ENCODE measurements at places on chromosomes 5 and 9.

GRCh38 chr5:61906820-61907219 lies 399.2 kb upstream of the KIF2A start:
- no peak for DNase-seq

DNA sequence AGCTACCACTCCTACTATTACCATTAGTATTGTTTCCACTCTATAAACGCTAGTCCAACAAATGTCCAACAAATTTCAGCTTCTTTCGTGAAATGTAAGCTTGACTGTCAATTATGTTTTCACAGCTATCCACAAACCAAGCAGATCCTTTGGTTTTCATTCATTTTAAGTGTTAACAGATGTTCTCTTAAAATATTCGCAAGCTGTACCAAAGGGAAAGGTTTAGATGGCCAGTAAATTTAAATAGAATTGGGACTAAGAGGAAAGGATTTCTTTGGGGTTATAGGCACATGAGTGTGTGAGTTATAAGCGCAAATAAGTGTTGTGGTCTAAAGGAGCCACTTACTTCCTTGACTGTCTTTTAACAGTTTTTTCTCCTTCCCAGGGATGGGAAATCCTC lies 136.8 kb upstream of the ADRA1B start:
- DNase-seq: no peak

- no peak for DNase-seq
Measured at GRCh38 chr5:148815086-148815485, 11.3 kb upstream of the ADRB2 start.

DNA sequence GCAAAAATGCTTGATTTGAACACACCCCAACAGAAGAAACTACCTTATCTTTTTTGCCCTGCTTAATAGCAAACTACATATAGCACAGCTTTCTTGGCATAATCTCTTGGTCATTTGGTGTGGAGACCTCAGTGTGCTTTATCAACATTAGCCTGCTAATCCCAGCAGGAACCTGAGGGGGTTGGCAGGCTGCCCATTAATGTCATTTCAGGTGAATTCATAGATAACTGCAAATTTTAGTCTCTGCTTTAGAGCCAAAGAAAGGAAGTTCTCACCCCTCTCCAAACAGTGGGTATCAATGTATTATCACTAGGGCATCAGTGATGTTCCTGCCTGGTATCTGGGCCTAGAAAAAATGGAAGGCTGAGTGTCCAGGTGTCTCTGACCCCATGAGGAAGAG lies 489.0 kb downstream of the NTRK2 start:
- DNase-seq: no peak

GRCh38 chr9:35254237-35254636 lies 92.4 kb downstream of the UNC13B start:
- no peak for DNase-seq

DNA sequence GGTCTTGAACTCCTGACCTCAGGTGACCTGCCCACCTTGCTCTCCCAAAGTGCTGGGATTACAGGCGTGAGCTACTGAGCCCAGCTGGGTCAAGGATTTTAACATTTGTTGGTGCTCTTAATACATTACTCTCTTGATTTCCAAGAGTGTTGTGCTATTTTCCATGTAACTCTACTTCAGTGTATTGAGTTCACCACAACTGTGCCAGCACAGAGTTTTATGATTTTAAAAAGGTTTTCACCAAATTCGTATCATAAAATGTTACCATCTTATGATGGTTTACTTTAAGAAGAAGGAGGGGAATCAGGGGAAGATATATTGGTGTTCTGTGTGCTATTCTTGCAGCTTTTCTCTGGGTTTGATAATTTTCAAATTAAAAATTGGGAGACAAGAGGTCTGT lies 6.6 kb upstream of the ADGRD2 start:
- no peak for DNase-seq

- DNase-seq: no peak
Measured at GRCh38 chr9:134322781-134323241, 3.4 kb upstream of the RXRA start.

DNA sequence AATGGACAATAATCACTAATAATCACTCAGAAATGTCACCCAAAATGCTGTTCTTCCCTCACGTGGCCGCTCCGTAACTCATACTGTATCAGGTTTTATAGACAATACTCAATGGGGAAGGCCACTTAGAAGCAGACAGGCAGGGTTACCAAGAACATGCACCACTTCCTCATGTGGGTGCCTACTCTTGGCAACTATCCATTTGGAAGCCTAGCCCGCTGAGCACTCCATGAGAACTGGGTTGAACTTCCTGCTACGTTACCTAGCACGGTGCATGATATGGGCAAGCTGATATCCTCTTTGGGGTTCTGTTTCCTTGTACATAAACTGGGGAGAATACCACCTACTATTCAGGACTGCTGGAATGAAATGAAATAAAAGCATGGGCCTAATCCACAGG lies 14.3 kb downstream of the DAP start:
- no peak for DNase-seq

DNA sequence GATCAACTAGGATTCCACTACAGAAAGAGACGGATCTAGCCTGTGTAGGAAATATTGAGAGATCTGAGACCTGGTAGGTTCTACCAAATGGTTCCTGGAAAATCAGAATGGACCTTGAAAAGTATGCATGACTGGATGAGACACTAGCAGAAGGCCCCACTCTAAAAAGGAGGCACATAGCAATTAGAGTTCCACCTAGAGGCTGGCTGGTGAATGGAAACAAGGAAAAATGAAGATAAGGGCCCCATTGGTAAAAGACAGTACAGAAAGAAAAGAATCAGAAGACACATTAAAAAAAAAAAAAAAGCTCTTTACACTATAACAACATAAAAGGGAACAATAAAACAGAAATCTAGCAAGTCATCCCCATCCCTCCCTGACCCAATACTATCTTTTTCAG lies 518.5 kb downstream of the NR2F1-AS1 start:
- DNase-seq: no peak

DNA sequence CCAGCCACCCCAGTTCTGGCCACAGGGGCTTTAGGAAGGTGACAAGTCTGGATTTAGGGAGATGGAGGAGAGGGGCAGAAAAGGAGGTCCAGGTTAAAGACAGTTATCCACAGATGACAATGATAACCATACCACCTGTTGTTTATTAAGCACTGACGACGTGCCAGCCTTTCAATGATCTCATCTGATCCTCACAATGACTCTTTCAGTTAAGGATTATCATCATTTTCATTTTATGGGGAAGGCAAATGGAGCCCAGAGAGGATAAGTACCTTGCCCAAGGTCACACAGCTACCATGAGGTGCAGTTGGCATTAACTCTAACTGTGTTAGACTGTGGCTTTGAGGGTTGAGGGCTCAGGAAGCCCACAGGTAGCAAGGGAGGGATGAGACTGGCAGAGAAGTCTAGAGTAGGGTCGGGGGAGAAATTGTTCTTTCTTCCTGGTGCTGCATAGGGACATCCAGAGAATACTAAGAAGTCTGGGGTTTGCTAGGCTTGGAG lies 21.5 kb upstream of the JADE2 start:
- no peak for DNase-seq

- no peak for DNase-seq
Measured at GRCh38 chr9:73210886-73211666, 59.4 kb downstream of the ANXA1 start.

DNA sequence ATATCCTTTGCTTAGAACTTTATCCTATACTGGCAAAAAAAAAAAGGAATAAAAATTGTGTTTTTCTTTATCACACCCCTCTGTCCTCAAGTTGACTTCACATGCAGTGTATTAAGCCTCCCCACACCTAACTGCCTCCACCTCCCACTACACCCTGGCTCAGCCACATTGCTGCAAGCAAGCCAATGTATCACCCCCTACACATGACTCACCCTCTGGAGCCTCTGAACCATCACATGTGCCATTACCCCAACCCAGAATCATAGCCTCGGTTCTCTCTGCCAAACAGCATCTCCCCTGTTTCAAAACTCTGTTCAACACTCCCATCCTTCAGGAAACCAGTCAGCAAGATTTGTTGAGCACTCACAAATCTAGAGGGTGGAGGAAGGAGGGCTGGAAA lies 209.0 kb downstream of the CWC27 start:
- no peak for DNase-seq

DNA sequence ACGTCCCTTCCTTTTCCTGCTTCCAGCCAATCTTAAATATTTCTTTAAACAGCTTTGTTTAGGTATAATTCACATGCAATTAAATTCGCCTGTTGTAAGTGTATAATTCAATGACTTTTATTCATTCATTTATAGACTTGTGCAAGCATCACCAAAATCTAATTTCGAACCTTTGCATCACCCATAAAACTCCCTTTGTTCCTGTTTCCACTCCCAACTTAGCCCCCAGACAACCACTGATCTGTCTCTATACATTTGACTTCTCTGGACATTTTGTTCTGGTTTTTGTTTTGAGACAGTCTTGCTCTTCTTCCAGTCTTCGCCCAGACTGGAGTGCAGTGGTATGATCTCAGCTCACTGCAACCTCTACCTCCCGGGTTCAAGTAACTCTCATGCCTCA lies 71.5 kb downstream of the NR6A1 start:
- no peak for DNase-seq

DNA sequence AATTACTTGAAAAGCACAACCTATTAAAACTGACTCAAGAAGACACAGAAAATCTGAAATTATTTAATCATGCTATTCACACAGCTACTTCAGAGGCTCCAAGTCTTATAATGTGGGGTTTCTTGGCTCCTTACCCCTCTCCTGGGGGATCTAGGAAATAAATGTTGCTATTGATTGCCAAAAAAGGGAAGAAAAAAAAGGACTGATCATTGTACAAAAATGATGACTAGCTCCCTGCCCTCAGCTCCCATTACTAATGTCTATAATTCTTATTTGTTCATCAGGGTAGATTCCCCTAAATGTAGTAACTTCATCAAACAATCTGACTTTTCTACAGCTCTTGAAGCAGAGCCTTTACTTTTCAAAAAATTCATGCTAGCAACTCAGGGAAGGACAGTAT lies 3.3 kb upstream of the SMC5 start:
- DNase-seq: no peak

DNA sequence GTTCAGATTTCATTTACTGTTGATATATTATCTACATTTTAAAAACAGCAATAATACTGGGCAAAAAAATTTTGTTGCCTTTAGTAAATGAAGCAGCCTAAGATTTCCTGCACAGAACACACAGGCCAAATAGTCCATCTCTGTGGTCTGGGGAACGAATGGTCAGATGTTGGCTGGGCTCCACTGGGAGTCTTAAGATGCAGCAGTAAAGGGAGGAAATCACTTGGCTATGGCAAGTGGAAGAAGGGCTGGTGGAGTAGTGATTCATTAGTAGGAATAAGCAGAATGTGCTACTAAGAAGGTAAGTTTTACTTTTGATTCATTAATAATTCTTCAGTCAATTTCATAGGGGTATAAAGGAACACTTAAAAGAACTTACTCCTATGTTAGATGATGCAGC lies 91.1 kb upstream of the ARRDC3 start:
- DNase-seq: no peak

DNA sequence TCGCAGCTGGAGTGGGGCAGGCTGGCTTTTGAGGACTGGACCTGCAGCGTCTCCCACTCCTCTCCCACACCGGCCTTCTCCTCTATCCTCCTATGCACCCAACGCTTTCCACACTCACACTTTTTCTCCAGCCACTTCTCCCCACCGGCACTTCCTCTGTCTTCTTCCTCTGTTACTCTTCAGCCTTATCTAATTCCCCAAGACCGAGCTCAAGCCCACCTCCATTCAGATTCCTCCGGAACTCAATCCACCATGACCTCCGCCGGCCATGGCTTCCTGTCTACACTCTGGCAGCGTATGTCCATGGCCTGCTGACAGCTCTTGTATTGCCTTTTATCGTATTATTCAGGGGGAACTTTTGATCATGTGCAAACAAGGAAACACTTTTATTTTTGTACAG lies 545 bp upstream of the OR2V1 start:
- DNase-seq: no peak

GRCh38 chr5:179168664-179169063 lies 108.5 kb downstream of the ZNF354C start:
- no peak for DNase-seq

DNA sequence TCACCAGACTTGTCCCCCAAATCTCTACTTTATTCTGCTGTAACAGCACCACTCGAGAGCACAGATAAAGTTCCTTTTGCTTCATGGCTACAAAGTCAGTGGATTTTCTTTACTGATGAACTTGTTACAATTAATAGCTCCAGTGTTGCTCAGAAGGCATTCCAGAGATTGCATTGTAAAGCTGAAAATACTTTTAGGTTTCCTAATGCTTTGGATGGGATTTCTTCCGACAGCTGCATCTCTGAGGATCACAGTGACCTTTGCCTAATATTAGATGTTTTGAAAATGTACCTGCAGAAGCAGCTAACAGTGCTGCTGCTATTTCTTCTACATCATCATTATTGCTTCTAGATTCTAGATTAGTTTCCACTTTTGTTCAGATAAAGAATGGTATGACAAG lies 58.8 kb upstream of the TMEM171 start:
- DNase-seq: no peak

DNA sequence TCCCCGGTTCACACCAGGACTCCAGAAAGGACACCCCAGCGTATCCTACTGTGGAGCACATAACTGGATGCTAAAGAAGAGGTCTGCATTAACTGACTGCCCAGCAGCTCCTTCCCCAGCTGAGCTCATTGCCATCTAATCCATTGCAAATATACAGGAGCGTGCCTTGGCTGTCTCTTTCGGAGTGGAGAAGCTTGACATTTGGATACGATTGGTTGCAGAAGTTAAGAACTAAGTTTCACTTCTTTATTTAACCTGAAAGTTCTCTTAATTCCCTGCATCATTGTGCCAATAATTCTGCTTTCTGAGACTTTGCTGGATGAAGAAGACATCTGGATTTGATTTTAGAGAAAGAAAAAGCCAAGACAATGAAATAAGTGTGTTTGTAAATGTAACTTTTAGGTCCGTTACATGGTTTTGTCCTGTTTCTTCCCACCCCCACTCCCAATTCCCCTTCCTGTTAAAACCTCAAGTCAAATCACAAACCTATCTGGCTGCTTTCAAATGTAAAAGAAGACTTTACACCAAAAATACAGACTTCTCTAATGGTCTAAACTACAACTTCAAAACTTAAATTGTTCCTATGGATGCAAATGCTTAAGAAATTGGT lies 33.9 kb downstream of the TAS2R1 start:
- no peak for DNase-seq

- DNase-seq: no peak
Measured at GRCh38 chr5:81093536-81094196, 133.5 kb downstream of the RASGRF2 start.

- no peak for DNase-seq
Measured at GRCh38 chr9:27261517-27262211, 35.3 kb downstream of the EQTN start.

GRCh38 chr5:143398053-143398355 lies 5.5 kb downstream of the NR3C1 start:
- no peak for DNase-seq

DNA sequence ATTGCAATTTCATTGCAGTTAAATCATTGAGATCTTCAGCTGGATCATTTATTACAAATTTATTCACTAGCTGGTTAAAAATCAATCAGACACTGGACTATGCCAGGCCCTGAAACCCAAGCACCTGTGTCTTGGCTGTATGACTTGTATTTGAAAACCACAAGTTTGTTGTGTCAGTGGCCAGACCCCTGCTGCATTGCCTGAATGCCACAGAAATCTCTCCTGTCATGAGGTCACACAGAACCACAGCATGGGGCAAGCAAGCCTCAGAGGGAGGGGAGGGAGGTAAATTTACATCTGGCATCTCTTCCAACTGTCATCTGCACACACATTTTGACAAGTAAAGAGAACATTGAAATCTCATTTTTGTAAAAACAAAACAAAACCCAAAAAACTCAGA lies 90.0 kb downstream of the ARRDC3 start:
- DNase-seq: no peak

- DNase-seq: no peak
Measured at GRCh38 chr5:124923131-124923530, 176.7 kb upstream of the ZNF608 start.

All from stimulated activated CD8-positive, alpha-beta memory T cell treated with anti-CD3 and anti-CD28 coated beads, Interleukin-12 subunit alpha, Interleukin-12 subunit beta, amount 100 ng/mL, for 4 hours (primary cell).